ENCODE measurements at places on chromosomes 11 and 22.

- no peak for DNase-seq
Observed at GRCh38 chr22:32950366-32950765, 107.8 kb downstream of the SYN3 start.

DNA sequence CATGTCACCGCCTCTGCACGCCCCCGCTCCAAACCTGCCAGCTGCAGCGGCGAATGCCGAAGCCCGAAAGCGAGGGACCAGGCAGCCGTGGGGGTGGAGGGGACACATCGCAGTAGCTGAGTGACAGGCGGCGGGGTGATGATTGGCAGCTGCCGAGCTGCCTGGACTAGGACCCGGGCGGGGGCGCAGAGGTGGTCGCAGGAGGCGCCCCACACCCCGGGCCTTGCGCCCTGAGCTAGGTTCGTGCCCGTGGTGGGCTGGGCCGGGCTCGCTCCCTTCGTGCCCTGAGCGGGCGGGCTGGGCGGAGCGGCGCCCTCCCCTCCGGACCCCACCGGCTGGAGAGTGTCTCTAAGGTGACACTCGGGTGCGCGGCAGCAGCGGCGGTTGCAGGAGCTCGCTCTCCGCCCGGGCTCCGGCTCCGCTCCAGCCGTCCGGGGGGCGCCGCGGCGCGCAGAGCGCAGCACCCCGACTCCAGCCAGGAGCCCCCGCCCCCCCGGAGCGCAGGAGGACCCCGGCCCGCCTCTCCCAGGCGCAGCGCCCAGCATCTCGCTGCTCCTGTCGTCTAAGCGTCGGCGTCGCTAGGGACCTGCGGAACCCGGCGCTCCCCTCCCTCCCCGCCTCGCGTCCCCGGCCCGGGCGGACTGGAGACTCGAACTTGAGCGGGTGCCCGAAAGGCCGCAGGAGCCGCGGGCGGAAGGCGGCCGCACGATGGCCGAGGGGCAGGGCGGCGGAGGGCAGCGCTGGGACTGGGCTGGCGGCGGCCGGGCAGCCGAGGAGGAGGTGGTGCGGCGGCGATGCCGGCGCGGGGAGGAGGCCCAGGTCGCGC is 14.5 kb upstream of the DGKZ start:
- DNase-seq = no peak

GRCh38 chr22:24803064-24803542 is 2.9 kb upstream of the SGSM1 start:
- no peak for DNase-seq

GRCh38 chr11:78110830-78111229 is 28.6 kb downstream of the ALG8 start:
- DNase-seq = no peak

- DNase-seq = no peak
Observed at GRCh38 chr11:860234-861104, 17.8 kb downstream of the TSPAN4 start.

DNA sequence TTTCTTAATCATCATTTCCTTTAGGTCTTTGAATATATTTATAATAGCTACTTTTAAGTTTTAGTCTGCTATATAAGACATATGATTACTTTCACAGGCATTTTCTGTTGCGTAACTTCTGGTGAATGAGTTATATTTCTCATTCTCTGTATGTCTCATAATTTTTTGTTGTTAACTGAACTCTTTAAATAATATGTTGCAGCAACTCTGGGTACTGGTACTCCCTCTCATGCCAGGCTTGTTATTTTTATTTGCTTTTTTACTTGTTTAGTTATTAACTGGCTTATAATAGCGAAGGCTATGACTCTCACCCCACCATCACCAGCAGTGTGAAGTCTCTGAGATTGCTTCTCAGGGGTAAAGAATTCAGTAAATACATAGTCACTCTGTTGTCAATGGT is 524.2 kb upstream of the CHORDC1 start:
- no peak for DNase-seq

DNA sequence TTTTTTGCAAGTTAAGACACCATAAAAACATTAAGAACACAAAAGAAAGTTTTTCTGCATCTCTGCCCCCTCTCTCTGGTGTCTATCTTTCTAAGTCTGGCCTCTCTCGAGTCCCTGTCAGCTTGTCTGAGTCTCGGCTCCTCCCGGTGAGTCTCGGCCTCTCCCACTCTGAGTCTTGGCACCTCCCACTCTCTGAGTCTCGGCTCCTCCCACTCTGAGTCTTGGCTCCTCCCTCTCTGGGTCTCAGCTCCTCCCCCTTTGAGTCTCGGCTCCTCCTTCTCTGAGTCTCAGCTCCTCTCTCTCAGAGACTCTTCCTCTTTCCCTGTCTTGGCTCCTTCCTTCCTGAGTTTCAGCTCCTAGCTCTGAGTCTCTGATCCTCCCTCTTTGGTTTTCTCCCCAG is 72.5 kb upstream of the AMPD3 start:
- no peak for DNase-seq

- DNase-seq = no peak
Observed at GRCh38 chr11:58919980-58920379, 19.3 kb upstream of the GLYATL1 start.

GRCh38 chr11:120167659-120168058 is 29.7 kb upstream of the TRIM29 start:
- DNase-seq = no peak

DNA sequence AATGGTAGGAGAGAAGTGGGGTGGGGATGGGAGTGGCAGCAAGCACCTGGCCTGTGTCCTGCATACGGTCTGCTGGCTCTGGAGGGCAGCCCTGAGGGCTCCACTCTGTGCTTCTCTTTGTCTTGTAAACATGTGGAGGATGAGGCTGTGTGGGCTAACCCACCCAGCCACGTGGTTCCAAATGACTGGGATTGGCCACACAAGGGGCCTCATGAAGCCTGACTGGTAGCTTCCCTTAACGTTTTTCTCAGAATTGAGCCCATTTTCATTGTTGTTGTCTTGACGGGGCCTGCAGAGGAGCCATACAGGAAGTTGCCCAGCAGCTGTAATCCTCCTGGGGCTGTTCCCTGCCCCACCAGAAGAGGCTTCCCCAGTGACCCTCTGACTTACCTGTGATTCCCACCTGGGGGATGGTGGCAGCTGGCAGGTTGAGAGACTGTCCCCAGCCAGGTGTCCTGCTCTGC is 18.0 kb downstream of the DERL3 start:
- DNase-seq = no peak
